Lower lobe of right lung (tissue), 2 donors: ENCODE measurements at places on chromosomes 16 and 17. TPM values are rescaled to one million over a fixed set of nuclear protein-coding genes. Genes with fewer than 3 reads are reported as not detected.

The KCNH4 gene
- 0.09 TPM for total RNA-seq

The CA10 gene
- total RNA-seq = not detected

DNA sequence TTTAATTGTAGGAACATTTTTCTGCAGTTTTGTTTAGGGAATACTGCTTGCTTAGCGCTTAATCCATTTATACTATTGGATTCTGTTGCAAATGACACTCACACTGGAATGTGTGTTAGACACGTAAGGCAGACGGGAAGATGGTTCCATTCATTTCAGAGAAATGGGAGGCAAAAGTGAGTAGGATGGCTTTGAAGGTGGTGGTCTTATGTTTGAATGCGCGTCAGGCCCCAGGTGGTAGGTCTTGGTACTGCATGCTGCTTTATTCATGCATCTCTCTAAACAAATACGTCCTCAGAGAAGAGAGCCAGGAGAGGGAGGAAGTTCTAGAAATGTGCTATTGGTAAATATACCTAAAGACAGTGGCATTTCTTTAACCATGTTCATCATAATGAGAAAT, 997.6 kb upstream of the RBFOX1 start:
- no peaks in the 10 kb centered on the region for H3K27me3 ChIP-seq
- H3K36me3 ChIP-seq = no peaks in the 10 kb centered on the region
- no peak for DNase-seq
- no peak overlapping the region for H3K27ac ChIP-seq

DNA sequence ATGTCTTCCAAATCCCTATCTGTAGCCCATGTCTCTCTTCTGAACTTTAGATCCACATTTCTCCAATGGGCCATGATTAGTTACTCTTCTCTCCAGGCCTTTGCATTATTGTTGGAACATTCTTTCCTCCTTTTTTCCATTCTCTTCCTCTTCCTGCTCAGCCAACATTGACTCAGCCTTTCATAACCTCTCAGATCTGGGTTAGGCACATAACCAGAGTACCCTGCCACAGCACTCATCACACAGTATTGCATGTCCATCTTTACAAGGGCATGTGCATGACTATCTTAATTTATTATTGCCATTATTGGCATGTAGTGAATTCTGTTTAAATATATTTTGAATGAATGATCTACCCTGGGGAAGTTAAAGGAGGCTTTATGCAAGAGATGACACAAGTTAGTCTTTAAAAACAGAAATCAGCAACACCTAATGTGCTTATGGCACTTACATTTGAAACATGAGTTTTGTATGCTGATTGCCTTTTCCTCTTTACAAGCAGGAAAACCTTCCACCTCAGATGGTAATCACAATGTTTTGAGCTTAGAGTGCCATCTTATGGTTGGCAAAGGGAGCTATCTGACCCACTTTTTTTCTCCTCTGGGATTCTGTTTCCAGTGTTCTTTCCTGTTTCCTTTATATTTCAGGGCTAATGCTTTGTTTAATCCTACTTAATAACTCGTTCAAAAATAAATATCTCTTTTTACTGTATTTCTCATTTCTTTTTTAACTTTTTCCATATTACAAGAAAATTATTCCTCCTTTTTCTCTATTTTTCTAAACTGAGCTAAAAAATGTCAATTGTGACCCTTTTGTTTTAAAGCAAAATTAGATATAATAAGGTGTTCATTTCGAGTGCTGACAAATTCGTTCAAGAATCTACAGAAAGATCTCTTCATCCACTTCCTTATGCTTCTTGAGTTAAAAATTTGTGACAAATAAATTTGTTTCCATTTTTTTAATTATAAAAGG, 151.0 kb upstream of the RBL2 start:
- H3K4me1 ChIP-seq = peaks cover 27% of the 10 kb centered on the region
- DNase-seq = no peak
- peaks cover 51% of the 10 kb centered on the region for H3K36me3 ChIP-seq
- no peak overlapping the region for H3K4me3 ChIP-seq

DNA sequence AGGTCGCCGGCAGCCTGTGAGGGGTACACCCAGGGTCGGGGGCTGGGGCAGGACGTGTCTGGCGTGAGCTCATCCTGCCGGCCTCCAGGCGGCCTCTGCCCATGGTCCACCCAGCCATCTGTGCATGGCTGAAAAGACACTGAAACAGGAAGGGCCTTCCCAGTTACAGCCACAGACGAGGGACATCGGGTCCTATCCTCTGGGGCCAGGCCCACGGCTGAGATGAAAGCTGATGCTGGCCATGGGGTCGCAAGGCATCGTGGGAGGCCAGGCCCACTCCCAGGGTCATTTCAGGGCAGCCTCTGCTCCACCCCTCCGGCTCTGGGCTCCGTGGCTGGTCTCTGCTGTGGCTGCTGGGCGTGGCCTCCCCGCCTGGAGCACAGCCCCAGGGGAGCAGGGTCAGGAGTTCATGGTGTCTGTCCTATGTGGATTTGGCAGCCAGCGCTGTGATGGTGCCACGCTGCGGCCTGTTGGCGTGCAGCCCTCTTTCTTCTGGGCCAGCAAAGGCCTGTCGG, 16.6 kb upstream of the ATP6V0C start:
- H3K4me3 ChIP-seq = no peak overlapping the region
- DNase-seq = peak; percentile 70
- H3K27ac ChIP-seq = peak overlapping the region; percentile 32
- no peaks in the 10 kb centered on the region for H3K27me3 ChIP-seq

GRCh38 chr17:1174263-1174880, 5.4 kb downstream of the ABR start:
- peaks cover 41% of the 10 kb centered on the region for H3K4me1 ChIP-seq
- no peaks in the 10 kb centered on the region for H3K27me3 ChIP-seq
- no peaks in the 10 kb centered on the region for H3K36me3 ChIP-seq
- no peak overlapping the region for H3K4me3 ChIP-seq
- no peak overlapping the region for H3K27ac ChIP-seq
